Stimulated activated CD4-positive, alpha-beta T cell treated with anti-CD3 and anti-CD28 coated beads, TNF-alpha, amount 100 ng/mL, for 24 hours (primary cell): ENCODE measurements at places on chromosomes 16 and 17.
A peak's percentile ranks its signal among the peaks of the same experiment; 100 is the strongest.

- no peak for DNase-seq
Observed at GRCh38 chr16:70342016-70342415, 4.7 kb upstream of the DDX19A start.

- DNase-seq, result no peak
Observed at GRCh38 chr17:58043221-58044181, 36.5 kb upstream of the SRSF1 start.

GRCh38 chr17:47057830-47058229 is 78.8 kb upstream of the RPRML start:
- DNase-seq, result no peak

DNA sequence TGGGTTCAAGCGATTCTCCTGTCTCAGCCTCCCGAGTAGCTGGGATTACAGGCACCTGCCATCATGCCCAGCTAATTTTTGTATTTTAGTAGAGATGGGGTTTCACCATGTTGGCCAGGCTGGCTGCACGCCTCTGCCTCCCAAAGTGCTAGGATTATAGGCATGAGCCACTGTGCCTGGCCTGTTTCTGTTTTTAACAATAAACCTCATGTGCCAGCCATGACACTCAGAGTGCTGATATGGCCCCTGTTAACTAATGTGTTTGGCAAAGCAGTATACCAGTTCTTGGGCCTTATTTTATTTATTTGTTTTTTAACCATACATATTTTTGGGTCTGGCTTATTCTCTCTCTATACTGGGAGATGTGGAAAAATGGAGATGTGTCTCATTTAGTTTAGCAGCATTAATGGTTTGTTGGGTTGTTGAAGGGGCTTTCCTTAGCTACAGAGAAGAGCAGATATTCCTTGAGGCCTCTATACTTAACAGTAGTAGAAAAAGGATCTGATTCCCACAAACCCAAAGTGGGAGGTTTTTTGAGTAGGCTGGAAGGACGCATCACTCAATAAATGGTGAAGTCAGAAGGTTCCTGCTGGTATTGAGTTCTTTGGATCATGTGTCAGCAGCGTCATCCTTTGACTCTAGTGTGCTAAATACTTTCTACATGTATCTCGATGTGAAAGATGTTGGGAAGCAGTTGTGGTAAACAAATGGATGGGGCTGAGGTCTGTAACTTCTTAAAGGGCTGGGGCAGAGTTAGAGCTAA is 16.2 kb upstream of the CDK5R1 start:
- no peak for DNase-seq

GRCh38 chr17:35963663-35964062 is 17.6 kb downstream of the CCL16 start:
- DNase-seq, result no peak

DNA sequence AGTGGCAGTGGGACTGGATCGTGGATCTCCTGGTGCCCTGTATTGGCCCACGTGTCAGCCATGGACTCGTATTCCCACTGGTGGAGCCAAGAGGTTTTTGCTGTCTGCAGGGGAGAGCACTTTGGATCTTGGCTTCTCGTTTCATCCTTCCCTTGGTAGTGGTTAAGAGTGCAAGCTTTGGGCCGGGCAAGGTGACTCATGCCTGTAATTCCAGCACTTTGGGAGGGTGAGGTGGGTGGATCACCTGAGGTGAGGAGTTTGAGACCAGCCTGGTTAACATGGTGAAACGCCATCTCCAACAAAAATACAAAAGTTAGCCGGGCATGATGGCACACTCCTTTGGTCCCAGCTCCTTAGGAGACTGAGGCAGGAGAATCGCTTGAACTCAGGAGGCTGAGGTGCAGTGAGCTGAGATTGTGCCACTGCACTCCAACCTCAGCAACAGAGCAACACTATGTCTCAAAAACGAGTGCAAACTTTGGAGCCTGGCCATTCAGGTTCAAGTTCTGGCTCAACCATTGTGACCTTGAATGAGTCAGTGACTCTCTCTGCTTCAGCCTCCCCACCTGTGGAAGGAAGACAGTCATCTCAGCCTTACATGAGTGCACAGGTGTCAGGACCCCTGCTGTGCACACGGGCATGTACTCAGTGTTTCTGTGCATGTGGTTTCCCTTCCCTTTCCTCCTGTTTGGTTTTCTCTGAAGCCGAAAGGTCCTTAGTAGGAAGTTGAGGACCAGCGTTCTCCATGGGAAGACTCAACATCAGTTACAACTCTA is 57.4 kb downstream of the PLCG2 start:
- DNase-seq, result no peak

DNA sequence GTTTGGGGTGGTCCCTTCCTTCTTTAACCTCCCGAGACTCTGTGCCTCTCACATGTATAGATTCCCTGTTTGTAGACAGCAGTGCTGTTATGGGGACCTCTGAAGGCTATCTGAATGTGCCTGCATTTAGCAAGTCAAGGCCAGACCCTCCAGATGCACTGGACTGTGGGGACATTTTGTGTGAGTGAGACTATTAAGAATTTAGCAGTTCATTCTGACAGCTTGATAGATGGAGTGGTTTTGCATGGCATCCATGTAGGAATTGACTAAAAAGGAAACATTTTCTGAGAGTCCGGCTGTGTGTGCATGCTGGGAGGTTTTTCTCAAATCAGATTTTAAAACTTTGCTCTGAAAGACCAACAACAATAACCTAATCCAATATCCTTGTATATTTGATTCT is 226.3 kb downstream of the MSI2 start:
- DNase-seq, result no peak

DNA sequence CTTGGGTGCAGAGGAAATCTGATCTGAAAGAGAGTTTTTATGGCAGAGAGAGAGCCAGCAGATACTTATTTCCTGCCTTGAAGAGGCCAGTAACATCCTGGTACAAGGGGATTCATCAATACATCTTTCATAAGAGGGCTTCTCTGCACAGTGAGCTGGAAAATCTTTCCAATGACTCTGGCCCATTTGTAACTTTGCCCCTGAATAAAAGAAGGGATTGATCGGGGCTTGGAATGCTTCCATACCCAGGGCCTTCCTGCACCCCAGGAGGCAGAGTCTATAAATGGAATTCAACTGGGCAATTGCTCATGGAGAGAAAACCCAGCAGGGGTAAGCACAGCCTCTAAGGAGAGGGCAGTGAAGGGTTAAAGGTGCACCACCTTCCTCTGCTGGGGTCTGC is 163.3 kb downstream of the XYLT1 start:
- no peak for DNase-seq

- peak; percentile 65 for DNase-seq
Observed at GRCh38 chr17:30104575-30105339, 11.9 kb upstream of the NSRP1 start.

- DNase-seq, result no peak
Observed at GRCh38 chr16:71264299-71264698, 24.9 kb downstream of the CMTR2 start.

- DNase-seq, result no peak
Observed at GRCh38 chr17:56260376-56261002, 107.2 kb downstream of the ANKFN1 start.

GRCh38 chr16:27400751-27401620 is 988 bp upstream of the IL21R start:
- DNase-seq, result no peak

DNA sequence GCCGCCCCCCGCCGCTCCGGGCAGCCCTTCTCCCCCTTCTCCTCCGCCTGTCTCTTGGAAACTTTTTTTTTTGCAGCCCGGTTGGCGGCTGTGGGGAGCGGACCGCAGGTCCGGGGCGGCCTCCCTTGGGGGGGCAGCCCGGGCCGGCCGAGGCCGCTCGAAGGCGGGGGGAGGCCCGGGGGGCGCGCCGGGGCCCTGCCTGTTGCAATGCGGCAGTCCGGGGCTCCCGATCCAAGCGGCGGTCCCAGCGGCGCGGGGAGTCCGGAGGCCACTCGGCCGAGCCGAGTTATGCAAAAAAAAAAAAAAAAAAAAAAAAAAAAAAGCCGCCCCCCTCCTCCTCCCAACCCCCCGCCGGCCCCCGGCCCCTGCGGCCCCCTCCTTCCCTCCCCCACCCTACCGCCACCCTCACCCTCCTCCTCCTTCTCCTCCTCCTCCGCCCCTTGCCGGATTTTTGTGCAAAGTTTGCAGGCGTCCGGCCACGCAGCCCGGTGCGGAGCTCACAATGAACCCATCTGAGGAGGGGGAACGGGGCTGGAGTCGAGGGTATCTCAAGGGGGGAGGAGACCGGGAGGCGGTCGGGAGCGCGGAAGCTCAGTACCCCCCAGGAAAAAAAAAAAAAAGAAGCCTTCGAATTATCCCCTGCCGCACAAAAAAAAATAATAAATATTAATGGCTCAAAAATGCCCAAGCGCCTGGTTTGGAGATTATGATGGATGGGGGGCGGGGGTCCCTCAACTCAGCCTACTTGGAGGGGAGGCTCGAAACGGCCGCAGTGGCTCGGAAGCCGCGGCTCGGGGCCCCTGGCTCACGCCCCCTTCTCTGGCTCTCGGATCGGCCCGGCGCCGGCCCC is at the start of gene ZNF423:
ZNF423 (minus strand) TSS at position 291 of the 850 bp plus-strand sequence. CDS start 338 bp downstream, outside the sequence.
- no peak for DNase-seq

- DNase-seq, result no peak
Observed at GRCh38 chr17:61323003-61323908, 76.4 kb upstream of the TBX2 start.

DNA sequence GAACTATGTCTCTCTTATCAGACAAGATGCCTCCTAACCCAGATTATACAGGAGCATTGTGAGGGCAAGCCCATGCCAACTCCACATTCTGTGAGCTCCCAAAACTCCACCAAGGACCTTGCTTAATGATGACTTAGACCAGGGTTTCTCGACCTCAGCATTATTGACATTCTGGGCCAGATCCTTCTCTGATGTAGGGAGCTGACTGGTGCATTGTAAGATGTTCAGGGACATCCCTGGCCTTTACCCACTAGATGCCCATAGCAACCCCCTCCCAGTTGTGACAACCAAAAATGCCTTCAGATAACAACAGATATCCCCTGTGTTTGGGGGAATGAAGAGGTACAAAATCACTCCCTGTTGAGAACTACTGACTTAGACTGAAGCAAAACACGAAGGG is 43.6 kb downstream of the HOXB1 start:
- DNase-seq, result no peak

DNA sequence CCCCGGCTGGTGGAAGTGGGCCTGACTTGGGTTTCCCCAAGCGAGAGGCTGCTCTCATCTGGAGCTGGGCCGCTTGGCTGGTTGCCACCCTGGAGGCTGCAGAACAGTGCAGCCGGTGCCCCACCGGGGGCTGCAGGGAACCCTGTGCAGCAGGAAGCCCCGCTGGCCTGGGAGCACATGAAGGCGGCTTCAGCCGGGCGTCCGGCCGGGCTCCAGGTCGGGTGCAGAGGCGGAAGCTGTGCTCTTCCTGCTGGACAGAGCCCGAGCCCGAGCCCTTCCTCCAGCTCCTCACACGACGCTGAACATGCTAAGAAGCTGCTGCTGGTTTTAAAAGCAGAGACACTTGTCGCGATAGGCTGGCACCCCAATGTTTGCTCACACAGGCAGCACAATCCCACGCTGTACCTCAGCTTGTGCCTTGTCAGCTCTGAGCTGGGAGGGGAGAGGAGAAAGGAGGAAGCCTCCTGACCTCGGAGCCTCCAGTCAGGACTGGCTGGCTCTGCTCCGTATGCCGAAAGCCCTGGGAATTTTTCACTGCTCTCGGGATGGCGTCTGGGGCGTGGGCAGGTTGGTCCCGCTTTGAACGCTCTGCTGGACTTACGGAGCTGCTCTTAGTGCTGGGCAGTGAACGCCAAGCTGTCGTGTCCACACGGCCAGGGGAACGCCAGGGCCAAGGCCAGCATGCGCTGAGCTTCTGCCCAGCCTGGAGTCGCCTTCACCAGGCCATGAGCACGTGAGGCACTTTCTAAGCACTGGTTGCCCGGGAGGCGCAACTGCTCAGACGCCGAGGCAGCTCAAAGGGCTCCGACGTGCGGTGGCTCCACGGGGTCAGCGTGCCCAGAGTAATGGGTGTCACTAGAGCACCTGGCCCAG is 8.8 kb downstream of the CDK5R1 start:
- no peak for DNase-seq

DNA sequence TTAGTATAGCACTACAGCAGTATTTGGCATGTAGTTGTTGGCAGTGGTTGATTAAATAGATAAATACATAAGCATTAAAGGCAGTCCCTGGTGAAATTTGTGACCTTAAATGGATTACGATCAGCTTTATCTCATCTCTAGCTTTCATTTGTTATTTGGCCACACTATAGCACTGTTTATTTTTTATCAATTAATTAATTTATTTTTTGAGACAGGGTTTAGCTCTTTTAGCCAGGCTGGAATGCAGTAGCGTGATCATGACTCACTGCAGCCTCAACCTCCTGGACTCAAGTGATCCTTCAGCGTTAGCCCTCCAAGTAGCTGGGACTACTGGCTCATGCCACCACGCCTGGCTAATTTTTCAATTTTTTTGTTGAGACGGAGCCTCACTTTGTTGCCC is 18.7 kb upstream of the ARHGAP17 start:
- no peak for DNase-seq

GRCh38 chr17:68449021-68449739 is 8.1 kb downstream of the WIPI1 start:
- no peak for DNase-seq

- DNase-seq, result no peak
Observed at GRCh38 chr17:59376506-59376905, 45.1 kb downstream of the YPEL2 start.

- DNase-seq, result no peak
Observed at GRCh38 chr16:24853169-24853824, 7.5 kb downstream of the SLC5A11 start.

GRCh38 chr17:82440469-82440981 is 10.0 kb downstream of the CYBC1 start:
- no peak for DNase-seq

- no peak for DNase-seq
Observed at GRCh38 chr16:54821731-54822130, 108.9 kb upstream of the IRX5 start.

DNA sequence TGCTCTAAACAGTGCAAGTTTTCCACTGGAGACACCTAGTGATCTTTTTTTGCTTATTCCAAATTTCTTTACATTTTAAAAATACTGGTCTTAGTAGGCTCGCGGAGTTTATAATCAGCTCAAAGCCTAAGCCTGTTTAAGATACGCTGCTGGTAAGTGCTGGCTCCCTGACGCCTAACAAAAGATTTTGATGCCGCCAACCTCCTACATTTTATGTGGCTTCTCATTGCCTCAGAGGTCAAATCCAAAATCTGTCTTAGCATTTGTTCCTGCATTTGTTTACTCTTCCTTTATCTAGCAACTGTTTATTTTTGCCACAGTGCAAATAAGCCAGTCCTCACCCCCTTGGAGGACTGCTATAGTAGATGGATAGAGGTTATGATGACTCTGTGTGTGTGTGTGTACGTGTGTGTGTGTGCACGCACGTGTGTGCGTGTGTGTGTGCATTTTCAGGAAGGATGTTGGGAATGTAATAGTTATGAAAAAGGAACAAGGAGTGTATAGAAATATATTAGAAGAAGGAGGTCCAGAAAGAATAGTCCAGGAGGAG is 24.8 kb downstream of the HS3ST3B1 start:
- DNase-seq, result no peak

GRCh38 chr16:78462288-78463208 is 363.1 kb downstream of the WWOX start:
- no peak for DNase-seq
